ENCODE measurements at places on chromosomes 16 and 17.
A peak's percentile ranks its signal among the peaks of the same experiment; 100 is the strongest.

GRCh38 chr17:33049781-33050414 lies 58.3 kb downstream of the SPACA3 start:
- DNase-seq, result peak; percentile 32

DNA sequence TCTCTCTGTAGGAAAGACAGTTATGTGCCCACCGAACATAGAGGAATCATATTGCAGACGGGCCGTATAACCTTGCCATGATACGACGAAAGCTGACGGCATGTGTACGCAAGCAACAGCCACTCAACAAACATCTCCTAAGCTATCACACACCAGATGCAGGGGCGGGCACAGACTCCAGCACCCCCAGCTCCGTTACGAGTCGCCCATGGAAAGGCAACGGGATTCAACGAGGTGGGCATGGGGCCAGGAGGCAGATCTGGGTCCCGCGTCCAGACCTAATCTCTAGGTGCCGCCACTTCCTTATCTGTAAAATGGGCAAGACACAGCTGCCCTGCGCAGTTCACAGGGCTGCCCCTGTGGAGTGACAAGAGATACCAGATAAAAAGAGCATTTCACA lies 35.6 kb downstream of the ABR start:
- DNase-seq, result no peak

DNA sequence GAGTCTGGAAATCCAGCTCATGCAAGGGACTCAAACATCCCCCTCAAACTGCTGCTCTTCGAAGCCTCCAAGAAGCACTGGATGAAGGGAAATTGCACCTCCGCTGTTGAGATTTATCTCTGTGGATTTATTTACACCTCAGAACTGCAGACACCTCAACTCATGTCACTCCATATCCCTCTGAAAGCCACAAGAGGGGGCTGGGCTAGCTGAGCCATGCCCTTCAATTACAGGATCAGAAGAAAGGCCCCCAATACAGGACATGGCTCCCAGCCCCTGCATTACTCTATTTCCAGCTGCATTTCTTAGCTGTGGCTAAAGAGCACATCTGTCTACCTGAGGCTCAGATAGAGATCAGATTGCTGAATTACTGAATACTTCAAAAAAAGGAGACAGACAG lies 103.1 kb upstream of the DYNLRB2 start:
- no peak for DNase-seq

DNA sequence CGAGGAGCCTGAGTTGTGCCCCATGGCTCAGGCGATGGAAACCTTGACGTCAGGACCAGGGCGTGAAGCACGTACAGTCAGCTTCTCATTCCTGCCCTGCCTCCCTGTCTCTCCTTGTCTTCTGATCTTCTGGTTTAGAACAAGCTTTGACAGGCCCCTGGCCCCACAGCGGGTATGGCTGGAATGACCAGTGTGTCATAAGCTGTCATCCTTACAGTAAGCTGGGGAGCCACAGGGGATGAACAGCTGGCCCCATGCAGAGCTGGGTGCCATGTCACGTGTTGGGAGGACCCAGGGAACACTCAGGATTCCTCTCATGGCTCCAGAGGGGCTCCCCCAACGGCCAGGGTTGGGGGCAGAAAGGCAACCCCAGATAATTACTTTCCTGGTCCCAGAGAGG lies 157.6 kb upstream of the PLCG2 start:
- no peak for DNase-seq

DNA sequence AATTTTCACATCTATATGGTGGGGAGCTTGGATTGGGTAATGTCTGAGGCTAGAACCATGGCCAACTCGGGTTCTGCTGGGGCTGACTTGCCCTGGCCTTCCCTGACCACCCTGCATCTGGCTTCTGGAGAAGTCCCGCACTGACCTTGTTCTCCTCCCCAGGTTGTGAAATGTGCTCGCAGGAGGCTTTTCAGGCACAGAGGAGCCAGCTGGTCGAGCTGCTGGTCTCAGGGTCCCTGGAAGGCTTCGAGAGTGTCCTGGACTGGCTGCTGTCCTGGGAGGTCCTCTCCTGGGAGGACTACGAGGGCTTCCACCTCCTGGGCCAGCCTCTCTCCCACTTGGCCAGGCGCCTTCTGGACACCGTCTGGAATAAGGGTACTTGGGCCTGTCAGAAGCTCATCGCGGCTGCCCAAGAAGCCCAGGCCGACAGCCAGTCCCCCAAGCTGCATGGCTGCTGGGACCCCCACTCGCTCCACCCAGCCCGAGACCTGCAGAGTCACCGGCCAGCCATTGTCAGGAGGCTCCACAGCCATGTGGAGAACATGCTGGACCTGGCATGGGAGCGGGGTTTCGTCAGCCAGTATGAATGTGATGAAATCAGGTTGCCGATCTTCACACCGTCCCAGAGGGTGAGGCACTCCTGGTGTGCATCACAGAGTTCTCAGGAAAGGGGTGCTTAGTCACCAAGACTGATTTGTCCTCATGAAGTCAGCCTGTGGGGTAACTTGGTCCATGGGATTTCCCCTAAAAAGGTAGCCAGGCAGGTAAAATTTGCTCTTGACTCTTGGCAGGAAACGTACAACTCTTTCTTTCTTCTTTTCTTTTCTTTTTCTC lies 6.1 kb downstream of the NOD2 start:
- no peak for DNase-seq

GRCh38 chr17:27384726-27385125 lies 71.5 kb upstream of the KSR1 start:
- DNase-seq, result no peak

GRCh38 chr17:17305281-17305801 lies 2.2 kb downstream of the NT5M start:
- no peak for DNase-seq

- no peak for DNase-seq
Observed at GRCh38 chr17:41602524-41602923, 10.0 kb downstream of the KRT16 start.

DNA sequence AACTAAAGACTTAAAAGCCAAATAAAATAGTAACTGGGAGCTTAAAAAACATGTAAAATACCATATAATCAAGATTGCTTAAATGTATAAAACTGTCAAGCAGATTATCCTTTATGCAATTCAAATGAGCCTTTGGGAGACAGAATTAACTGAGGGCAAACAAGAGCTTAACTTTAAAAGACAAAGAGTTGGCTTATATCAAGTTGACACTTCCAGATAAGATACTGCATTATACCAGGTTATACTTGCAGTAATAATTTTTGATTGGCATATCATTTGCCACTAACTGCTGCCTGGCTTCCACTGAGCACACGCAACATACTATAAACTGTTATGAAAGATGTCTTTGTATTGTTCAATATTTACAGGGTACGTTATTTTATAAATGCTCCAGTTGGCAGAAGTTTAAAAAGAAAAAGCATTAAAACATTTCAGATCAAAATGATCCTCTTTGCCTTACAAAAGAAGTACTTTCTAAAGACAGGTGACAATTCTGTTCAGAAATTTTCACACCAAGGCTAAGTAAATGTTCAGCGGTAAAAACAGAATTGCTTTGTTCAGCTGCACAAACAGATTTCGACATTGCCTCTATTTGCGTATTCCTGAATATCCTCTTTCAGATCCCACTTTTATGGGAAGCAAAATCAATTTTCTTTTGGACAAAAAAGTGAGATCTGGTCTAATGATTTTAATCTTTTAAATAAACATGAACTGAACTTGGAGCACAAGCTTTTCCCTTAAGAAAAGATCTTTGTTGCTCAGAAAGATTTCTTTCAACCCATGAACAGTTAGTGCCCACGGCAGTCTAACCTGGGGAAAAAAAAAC lies 50.7 kb downstream of the TOX3 start:
- DNase-seq, result no peak

- no peak for DNase-seq
Observed at GRCh38 chr16:12518241-12519175, 285.2 kb downstream of the CPPED1 start.

- no peak for DNase-seq
Observed at GRCh38 chr17:50883850-50884438, 17.8 kb upstream of the TOB1 start.

DNA sequence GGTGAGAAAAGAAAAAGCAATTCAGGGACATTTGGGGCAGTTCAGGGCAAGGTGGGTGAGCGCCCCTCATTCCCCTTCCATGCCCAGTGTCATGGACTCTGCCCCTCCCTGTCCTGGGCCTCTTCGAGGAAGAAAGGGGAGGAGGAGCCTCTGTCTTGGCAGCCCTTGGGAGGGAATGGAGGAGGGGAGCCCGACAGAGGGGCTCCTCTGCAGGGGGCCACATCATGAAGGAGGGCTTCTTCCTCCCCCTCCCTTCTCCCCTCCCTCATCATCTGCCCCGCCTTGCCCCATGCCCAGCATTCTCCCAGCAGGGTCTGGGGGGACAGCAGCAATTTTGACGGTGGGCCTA lies 33.2 kb upstream of the TAC4 start:
- no peak for DNase-seq

- DNase-seq, result no peak
Observed at GRCh38 chr17:72571813-72572396, 451.1 kb downstream of the SOX9 start.

DNA sequence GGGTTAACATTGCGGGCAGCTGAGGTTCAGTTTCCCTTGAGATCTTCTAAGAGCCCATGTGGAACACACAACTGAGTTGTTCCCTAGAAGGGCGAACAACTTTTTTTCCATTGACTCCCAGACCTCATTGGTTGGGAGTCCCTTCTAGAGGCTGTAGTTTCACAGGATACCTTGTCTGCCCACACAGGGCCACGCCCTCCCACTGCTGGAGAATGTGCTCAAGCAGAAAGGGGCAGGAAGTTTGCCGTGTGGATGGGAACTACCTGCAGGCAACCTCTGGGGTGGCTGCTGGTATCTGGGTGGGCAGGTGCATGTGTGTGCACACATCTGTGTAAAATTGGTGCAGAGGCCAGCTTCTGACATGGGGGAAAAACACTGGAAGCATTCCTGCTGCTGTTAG lies 178.8 kb upstream of the PSMD7 start:
- DNase-seq, result no peak

- no peak for DNase-seq
Observed at GRCh38 chr17:36939802-36940312, 2.6 kb downstream of the LHX1 start.

- peak; percentile 81 for DNase-seq
Observed at GRCh38 chr17:1787301-1787902, 25.5 kb downstream of the SERPINF1 start.
